Activated CD4-positive, alpha-beta T cell treated with anti-CD3 and anti-CD28 coated beads, Interleukin-2, Interleukin-6, amounts not matched to agents 100 ng/mL and 50 ng/mL, durations not matched to agents 16 hours and 8 hours (primary cell): ENCODE measurements at places on chromosomes 5 and 9.

GRCh38 chr5:170638454-170639220, 134.8 kb downstream of the KCNIP1 start:
- peak; percentile 78 for DNase-seq

DNA sequence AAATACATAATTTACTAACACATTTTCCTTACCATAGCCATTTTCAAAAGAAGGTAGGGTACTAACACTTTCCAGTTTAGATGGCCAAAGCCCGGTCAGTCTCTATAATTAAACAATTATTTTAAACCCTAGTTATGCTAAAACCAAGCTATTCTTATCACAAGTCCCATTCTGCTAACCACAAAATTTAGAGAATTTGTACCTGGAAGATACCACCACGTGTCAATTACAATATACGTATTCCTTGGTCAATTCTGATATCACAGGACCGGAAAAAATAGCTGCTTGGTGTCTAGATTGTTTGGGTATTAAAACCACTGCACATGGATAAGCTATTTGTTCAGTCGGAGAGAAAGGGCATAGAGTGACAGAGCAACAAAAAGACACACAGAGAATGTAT, 18.9 kb upstream of the SKP1 start:
- DNase-seq: no peak

GRCh38 chr9:137045294-137046087, 486 bp downstream of the NPDC1 start:
- DNase-seq: peak; percentile 61

- DNase-seq: no peak
Measured at GRCh38 chr5:150499437-150499956, 8.4 kb upstream of the NDST1 start.

DNA sequence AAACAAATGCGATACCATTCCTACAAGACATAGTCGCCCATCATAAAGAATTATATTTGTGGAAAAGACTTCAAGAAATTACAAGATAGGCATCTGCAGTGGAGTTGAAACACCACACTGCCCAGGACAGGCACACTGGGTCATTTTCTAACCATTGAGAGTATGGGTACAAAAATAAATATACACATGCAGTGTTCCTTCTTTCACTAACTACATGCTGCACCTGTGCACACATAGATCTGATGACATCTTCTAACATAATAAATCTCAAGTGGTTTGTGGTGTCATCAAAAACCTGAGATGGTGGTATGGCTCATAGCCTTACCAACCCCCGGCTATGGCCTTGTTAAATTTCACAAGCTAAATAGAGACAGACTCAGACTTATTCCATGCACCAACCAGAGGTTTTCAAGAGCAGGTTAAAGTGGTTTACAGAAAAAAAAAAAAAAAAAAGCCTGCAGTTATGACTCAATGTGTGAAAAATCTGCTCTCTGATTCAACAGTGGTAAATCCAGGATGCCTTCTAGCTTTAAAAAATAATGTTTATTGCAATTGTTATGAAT, 12.4 kb upstream of the NFIB start:
- peak; percentile 65 for DNase-seq

DNA sequence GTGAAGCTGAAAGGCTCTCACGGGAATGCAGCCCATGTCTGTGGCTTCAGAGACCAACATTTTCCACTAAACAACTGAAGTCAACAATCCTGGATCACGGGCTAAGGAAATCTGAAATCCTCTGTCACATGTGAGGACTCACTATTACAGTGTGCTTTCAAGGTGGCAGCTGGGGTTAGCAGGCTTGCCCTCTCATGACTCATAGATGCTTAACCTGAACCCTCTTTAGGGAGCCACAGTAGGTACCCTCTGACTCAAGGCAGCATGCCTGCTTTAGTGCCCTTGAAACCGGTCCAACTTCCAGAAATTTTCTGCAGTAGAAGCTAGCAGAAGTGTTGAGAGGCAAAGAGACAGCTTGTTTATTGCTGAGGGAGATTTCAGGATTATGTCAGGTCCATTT, 232.5 kb downstream of the GABRB2 start:
- no peak for DNase-seq
